EH (cell line): ENCODE measurements at places on chromosomes 16 and 17.
A peak's percentile ranks its signal among the peaks of the same experiment; 100 is the strongest.

DNA sequence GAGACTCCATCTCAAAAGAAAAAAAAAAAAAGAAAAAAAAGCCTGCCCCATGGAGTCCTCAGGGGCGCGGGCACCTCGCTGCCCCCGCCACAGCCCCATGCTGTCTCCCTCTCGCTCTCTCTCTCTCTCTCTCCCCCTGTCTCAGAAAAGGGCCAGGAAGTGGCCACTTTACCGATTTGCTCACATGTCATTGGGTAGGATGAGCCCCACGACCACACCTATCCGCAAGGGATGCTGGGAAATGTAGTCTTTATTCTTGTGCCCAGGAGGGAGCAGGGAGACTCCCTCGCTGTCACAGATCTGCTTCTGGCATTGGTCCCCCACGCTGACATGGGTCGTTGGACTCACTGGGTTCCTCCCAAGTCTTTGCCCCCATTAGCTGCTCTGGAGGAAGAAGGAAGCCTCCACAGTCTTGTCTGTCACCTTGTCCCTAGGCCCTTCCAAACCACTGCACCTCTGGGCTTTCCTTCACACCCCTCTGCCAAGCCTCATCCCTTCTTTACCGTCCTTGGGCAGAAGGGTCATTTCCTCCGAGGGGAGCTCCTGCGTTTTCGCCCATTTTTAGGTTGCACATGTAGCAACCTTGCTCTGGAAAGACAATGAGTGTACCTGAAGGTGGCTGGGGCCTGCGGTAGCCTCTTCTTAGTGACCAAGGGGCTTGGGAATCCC, 6.9 kb upstream of the GJD3 start:
- peak; percentile 15 for DNase-seq

GRCh38 chr16:86046026-86046425, 147.1 kb downstream of the IRF8 start:
- DNase-seq = no peak

DNA sequence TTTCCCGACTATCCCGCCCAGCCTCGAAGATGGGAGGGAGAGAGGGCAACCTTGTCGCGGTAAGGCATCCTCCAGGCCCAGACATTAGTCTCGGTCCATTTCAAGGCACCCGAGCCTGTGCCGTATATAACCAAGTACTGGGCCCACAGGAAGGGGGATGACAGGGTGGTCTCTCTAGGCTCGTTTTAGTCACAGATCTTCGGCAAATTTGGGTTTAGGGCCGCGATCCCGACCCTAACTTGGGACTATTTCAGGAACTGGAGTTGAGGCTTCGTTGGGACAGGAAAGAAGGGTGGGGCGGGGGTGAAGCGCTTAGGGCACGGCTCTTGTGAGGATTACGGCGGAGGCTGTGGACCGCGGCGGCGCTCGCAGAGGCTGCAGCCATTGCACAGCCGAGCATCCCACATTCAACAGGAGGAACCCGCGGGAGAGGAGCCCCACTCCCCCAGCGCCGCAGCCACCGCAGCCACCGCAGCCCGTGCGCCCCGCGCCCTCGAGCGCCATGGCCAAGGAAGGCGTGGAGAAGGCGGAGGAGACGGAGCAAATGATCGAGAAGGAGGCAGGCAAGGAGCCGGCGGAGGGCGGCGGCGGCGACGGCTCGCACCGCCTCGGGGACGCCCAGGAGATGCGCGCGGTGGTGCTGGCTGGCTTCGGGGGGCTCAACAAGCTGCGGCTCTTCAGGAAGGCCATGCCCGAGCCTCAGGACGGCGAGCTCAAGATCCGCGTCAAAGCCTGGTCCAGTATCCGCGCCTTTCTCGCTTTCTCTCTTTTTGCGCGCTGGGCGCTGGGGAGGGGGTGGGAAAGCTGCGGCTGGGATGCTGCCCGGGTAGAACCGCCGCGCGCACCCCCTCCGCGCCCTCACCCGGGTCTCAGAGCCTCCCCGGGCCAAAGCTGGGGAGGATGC, at the start of gene VAT1L:
Gene VAT1L (plus strand): TSS at position 384 of the 904 bp plus-strand sequence. CDS start 119 bp downstream, at position 503.
- peak; percentile 34 for DNase-seq

DNA sequence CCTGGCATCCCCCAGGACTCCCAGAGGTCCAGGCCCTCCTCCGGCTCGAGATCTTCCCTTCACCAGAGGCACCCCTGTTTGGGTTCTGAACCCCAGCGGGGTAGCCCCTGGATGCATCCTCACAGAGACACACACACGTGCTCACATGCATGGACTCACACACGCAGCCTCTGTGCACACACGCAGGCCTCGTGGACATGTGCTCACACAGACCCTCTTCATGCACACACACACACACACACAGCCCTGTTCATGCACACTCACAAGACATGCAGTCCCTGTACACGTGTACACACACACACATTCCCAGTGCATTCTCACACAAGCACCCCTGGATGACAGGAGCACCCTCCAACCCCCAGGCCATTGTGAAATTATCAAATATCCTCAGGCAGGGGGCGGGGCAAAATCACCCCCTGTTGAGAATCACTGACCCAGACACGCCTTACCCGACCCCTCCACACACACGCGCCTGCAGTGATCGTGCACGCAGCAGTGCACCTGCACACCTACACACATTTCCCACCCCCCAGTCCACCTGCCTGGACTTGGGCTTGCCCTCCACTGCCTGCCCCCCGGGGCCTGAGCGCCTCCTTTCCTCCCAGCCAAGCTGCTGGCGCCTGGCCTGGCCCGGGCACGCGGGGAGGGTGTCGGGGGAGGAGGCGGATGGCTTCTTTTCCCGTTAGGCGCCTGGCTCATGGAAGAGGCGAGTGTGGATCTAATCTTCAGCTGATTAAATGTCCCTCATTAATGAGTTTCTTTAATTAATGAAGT, 62.6 kb downstream of the ENGASE start:
- DNase-seq = no peak

- DNase-seq = no peak
Observed at GRCh38 chr16:31479751-31480150, 3.2 kb upstream of the SLC5A2 start.

DNA sequence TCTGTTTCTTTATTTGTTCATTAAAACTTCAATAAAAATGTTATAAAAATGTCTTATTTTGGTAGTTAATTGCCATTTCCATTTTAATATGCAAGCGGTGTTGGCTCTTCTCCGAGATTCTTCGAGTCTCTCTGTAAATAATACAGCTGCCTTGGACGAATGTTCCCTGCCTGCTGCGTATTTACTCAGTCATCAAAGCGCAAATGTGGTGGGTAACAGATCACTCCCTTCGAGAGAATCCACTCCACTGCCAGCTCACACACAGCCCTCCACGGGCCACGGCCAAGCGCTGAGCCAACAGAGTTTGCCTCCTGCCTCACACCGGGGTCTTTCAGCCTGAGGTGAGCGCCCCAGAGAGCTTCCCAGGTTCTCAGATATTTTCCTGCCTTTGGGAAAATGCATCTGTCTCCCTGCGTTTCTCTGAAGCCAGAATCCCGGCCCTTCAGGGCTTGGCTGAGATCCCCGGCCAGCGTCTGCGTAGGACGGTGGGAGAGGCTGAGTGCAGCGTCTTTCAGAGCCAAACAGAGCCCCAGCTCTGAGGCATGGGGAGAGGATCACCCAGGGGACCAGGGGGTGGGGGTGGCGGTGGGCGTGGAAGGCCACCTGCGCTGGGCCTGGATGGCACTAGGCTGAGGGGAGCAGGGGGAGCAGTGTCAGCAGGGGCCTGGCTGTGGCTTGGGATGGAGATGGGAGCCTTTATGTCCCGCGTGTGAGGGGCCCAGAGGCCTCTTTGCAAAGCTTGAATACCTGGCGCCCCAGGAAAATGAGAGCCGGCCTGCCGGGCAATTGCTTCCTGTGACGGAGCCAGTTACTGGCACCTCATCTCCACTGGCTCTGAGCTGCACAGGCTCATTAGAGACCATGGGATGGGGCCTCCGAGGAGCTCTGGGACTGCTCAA, 248.7 kb downstream of the RBFOX3 start:
- no peak for DNase-seq

- no peak for DNase-seq
Observed at GRCh38 chr17:44416558-44417289, 27.3 kb upstream of the ITGA2B start.

- no peak for DNase-seq
Observed at GRCh38 chr17:80137131-80137530, 9.8 kb downstream of the EIF4A3 start.

GRCh38 chr17:16997514-16998429, 25.9 kb upstream of the TNFRSF13B start:
- no peak for DNase-seq

GRCh38 chr17:13537871-13538643, 63.7 kb downstream of the HS3ST3A1 start:
- no peak for DNase-seq

DNA sequence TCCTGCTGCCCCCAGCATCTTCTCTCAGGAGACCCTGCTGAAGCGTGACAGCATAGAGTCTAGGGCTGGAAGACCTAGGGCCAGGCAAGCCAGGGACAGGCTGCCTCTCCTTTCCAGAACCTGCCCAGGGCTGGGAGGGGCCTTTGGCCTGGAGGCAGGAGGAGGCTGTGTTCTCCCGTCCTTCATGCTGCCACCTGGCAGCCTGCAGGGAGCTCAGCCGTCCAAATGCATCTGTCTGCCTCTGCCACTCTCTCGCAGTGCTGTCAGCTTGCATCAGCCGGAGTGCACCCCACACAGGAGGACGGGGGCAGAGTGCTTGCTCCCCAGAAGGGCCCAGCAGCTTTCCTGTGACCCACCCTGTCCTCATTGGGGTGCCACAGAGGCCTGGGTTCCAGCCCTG, 31.3 kb downstream of the ARHGAP23 start:
- no peak for DNase-seq

DNA sequence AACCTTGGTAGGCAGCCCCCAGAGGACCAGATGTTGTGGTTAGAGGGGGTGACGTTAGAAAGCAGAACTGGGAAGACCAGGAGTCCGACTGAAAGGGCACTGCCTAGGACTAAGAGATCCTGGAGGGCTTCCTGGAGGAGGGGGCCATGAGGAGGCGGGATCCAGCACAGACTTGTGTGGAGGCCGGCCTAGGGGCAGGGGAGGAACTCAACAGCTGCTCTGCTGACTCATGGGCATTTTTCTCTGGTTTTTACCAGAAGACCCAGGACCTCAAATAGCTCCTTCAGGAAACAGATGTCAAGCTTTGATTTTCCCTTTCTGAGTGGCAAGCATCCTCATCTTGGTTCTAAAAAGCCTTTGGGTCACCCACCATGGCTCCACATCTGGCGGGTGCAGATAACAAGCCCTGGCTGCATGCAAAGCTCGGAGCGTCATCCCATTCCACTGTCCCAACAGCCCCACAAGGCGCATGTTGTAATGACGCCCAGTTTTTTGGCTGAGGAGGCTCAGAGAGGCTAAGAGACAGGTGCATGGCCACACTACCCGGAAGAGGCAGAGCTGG, 29.0 kb downstream of the IL21R start:
- DNase-seq = peak; percentile 29

DNA sequence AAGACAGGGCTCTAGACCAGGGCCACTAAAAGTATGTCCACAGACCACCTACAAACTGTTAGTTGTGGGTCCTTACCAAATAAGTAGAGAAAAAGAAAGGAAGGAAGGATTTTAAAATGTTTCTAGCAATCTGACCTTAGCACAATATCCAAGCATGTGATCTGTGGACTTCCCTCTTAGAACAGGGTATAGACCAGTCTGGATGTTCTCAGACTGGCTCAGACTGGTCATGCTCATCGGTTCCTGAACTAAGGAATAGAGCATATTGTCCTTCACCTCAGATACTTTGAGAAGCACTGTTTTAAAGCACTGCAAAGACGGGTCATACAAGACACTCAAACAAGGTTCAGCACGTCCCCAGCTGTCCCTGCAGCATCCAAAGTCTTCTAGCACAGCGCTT, 25.8 kb downstream of the CUEDC1 start:
- no peak for DNase-seq

DNA sequence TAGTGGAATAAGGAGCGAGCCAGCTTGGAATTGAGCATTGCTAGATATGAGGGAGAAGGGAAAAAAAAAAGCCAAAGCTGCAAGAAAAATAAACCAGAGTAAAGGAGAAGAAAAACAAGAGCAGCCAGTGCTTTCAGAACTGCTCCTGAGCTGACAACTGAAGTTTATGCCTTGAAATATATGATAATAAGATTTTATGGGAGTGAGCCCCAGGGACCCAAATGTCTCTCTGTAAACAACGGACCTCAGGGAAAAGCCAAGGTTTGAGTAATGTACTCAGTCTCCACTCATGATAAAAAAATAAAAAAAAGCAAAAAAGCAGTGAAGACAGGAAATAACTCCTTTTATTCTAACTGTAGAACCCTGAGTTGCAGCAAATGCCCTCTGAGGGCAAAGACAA, 132.6 kb downstream of the SNX11 start:
- peak; percentile 27 for DNase-seq

GRCh38 chr16:24846548-24847357, 990 bp downstream of the SLC5A11 start:
- DNase-seq = no peak

- no peak for DNase-seq
Observed at GRCh38 chr17:82899941-82900340, 60.1 kb upstream of the ZNF750 start.

DNA sequence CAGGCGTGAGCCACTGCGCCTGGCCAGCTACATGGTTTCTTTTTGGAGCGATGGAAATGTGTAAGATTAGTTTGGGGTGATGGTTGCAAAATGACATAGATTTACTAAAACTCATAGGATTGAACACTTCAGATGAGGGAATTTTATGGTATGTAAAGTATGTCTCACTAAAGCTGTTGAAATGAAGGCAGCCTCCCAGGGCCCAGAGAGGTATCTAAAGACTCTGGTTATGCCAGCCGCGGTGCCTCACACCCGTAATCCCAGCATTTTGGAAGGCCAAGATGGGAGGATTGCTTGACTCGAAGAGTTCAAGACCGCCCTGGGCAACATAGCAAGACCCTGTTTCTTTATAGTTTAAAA, 254.9 kb downstream of the PARN start:
- DNase-seq = peak; percentile 66

DNA sequence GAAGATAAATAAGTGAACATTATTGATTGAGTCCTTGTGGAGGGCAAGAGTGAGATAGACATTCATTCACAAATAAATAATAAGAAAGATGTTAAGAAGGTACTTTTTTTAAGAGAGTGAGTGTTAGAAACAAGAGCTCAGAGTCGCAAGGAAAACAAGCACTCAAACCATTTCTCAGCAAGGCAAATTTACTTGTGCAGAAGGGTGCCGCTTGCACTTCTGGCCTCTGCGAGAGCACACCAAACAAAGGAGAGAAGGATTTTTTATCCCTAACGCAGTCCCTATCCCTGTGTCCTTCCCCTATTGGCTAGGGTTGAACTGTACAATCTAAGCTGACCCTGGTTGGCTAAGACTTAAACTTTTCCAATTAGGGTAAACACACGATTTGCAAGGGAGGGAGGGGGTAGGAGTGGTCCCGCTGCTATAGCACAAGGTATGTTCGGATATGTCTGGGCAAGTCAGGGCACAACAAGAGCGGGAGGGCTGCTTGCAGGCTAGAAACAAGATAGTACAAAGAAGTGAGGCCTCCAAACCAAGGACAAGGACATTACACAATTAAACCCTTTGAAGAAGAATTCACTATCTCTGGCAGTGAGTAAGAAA, 156.2 kb downstream of the PPM1E start:
- no peak for DNase-seq

DNA sequence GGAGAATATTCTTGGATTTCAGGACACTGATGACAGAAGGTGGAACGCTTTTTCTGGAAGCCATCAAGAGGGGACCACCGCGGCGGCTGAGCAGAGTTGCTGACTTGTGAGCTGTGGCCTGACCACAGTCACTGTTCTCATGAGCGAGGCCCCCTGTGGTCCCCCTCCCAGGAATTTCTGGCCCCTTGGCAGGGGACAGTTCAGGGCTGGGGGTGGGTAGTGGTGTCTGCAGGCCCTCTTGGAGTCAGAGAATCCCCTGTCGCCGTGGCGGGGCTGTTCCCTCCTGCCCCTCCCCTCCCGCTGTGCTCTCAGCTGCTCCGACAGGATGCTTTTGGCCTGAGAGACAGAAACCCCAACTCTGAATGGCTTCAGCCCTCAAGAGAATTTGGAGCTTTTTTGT, 292.0 kb downstream of the SEC14L1 start:
- DNase-seq = no peak
